ENCODE measurements at places on chromosomes 6 and 20. TPM values are rescaled to one million over a fixed set of nuclear protein-coding genes. Genes with fewer than 3 reads are reported as not detected.
A peak's percentile ranks its signal among the peaks of the same experiment; 100 is the strongest.

- no peak for DNase-seq
These were observed 369.2 kb upstream of the CDH4 start for GRCh38 chr20:60882836-60883235.

- DNase-seq = no peak
These were observed 25.3 kb upstream of the CD83 start for GRCh38 chr6:14092316-14092715.

- DNase-seq = no peak
These were observed 13.5 kb upstream of the PNRC1 start for GRCh38 chr6:89066940-89067646.

- no peak for DNase-seq
These were observed 34.6 kb downstream of the FKBP1C start for GRCh38 chr6:63245909-63246308.

DNA sequence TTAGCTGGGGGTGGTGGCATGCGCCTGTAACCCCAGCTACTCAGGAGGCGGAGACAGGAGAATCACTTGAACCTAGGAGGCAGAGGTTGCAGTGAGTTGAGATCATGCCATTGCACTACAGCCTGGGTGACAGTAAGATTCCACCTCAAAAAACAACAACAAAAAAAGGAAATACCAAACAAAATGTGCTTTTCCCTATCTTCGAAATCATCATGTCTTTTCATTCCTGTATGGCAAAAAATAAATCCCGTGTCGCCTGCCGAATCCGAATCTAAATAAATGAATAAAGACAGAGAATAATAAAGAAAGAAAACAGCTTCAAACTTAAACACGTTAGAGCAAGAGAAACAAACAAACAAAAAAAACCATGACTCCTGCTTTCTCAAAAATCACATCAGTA is 11.8 kb downstream of the B4GALT5 start:
- no peak for DNase-seq

- DNase-seq = no peak
These were observed 137.1 kb downstream of the ELOVL4 start for GRCh38 chr6:79810185-79810705.

- no peak for DNase-seq
These were observed 54.1 kb upstream of the SASH1 start for GRCh38 chr6:148288541-148288940.

DNA sequence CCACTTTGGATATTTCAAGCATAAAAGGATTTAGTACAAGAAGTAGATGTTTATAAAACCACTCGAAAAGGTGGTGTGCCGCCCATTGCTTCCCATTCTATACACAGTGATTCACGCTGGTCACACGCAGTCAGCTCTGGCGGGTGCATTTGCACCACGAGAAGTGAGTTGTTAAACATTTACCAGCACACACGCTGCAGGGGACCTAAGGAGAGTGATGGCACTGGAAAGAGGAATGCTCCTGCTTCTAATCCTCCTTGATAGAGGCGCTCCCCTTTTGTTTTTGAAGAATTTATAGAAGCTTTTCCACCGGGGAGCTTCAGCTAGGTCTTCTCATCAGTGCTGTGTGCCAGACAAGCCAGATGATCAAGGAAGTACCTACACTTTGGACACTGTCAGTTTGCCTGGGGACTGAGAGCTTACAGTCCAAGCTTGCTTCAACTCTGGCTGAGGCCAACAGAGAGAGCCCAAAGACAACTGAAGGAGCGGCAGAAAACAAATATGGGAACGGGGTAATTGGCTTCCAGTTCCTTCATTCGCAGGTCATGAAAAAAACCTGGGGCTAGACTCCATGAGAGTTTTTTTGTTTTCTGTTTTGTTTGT is 31.2 kb downstream of the MUC22 start:
- no peak for DNase-seq

DNA sequence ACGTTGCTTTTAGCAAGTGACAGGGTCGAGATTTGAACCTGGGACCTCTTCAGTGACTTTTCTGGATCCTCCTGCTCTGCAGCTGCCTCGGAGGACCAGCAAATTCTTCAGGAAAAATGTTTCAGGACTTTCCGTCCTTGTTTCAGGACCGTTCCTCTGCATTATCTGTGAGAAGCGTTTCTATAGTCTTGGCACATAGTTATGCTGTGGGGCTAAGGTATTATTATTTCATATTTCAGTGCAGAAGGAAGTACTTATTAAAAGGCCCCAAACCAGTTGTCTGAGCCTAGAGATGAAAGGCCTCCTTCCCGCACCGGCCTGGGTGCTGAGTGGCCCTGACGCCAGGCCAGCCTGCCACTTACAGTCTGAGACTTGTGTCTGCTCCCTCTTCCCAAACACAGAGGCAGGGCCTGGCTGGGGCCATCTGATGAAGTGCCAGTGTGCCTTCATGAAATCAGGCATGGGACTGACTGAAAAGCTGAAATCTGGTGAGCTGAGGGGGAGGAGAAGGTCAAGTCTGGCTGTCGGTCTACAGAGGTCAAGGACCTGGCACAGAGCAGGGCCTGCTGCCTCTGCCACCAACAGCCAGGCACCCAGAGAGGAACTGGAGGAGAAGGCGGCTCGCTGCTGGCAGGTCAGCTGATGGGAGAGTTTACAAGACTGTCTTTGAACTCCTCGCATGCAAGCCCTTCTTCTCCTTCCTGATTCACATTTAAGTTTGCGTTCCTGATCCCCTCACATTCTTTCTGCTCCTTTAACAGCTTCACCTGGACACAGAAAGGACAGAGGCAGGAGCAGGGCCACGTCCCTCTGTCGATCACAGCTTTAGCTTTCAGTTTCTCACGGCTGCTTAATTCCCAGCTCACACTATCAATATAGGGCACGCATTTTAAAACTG is 8.9 kb upstream of the QKI start:
- peak; percentile 18 for DNase-seq

DNA sequence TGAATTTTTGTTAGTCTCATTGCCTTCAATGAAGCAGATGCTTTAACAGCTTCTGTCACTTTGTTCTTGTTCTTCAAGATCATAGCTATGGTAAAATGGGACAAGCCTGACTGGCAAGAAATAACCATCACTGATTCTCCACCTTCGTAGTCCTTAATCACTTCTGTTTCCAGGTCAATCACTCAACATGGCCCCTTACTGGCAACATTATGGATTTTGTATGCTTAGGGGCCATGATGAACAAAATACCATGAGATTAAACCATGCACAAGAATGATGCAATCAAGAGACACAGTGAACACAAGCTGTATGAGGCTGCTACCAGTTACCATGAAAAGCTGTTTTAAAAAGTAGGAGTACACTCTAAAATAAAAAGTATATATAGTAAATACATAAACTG is 32.8 kb downstream of the ADNP start:
- DNase-seq = no peak

DNA sequence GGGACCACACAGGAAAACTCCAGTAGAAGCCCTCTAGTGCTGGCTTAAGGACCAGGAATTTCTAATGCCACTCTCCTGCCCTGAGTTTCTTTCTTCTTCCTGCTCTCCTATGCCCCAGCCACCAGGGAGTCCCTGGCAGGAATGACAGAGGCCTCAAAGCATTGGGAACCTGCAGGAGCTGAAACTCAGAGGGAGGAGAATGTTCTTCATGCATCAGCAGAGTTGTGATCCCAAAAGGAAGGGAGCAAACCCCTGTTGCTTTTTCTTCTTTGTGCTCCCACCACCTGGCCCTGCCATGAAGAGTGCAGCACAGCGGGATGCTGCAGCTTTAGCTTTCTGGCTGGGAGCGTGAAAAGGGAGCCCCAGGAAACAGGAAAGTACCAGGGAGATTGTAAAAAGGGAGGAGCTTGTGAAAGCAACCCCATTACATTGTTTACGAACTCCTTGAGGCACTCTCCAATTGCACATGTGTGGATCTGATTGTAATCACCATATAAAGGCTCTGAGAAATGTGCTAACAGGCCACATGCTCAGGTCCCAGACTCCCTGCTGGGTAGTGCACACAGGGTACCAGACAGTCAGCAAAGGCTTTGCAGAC is 34.7 kb upstream of the FKBP1A start:
- DNase-seq = no peak

DNA sequence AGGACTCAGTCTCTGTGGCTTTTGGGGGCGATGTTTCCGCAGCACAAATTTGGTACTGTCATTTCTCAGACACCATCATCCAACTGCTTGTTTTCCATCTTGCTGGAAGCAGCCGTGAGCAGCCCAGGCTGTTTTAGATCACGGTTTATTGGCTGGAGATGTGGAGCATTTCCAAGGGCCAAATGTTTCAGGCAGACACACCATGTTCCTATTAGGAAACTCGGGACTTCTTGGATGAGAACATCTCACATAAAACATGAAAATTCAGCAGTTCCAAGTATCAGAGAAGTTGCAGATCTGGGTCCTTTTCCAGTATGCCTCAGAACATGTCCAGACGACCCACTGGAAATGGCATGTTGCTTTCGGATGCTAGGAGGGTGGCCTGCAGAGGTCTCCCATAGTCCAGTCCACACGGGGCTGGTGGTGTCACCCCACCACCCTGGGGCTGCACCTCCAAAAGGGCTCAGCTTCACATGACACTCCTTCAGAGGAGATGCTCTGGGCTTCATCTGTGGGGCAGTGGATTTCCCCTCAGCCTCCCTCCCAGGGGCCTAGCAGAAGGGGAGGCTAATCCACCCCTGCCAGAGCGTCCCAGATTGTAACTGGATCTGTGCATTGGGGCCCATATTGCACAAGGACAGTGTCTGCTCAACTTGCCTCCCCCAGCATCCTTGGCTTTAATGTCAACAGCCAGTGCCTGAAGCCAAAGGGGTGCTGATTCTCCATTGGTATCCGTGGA is 176.3 kb downstream of the SCP2D1 start:
- DNase-seq = no peak

- DNase-seq = no peak
These were observed 24.4 kb downstream of the PTPN1 start for GRCh38 chr20:50534567-50534966.

DNA sequence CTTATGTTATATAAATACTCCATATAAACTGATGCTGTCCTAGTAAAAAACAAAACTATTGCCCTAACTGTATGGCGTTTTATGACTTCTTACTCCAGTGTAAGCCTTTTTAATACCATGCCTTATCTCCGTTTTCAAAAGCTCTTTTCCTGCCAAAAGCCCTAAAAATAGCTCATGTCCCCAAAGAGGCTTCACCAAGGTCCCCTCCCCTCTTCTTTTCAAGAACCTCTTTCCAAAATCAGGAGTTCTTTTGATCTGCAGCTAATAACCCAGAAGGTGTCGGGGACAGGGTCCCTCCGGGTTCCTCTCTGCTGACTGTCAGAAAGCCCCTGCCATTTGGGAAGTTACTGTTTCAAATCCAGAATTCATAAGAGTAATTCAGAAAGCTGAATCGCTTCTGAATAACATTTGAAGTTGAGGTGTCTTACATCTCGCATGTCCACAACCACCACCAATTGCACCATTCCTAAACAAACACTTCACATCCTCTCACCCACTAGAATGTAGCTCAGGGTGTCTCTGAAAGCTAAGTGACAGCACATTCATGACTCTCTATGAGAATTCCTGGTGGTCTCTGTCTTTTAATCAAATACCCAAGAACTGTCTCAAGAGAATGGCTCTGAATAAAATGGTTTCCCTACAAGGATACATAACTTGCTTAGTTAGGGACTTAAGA is 13.3 kb downstream of the TASP1 start:
- DNase-seq = no peak

DNA sequence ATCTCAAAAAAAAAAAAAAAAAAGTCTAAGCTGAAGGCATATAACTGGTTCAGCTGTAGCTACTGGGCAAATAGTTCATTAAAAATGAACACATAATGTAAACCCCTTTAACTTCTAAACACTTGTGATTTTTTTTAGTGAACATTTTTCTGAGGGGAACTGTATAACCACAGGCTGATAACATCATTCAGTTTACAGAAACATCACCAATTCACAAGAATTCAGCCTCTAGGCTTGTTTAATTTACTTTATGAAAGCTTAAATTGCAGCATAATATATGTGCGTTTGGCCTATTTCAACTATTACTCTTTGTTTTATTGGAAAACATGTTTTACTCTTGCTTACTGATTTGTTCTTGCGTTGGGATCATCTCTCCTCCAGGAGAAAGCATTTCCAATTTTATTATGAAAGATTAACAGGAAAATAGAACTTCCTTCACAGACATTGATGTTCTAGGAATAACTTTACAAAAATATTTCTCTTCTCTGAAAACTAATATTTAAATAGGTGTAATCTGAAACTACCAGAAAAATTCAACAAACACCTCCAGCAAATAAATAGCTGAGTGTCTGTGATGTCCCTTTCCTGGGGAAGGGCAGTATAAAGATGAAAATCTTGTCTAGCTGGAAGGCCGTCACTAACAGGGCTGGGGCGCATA is 284.5 kb downstream of the UST start:
- no peak for DNase-seq

GRCh38 chr20:57205606-57206219 is 60.7 kb downstream of the BMP7 start:
- no peak for DNase-seq

DNA sequence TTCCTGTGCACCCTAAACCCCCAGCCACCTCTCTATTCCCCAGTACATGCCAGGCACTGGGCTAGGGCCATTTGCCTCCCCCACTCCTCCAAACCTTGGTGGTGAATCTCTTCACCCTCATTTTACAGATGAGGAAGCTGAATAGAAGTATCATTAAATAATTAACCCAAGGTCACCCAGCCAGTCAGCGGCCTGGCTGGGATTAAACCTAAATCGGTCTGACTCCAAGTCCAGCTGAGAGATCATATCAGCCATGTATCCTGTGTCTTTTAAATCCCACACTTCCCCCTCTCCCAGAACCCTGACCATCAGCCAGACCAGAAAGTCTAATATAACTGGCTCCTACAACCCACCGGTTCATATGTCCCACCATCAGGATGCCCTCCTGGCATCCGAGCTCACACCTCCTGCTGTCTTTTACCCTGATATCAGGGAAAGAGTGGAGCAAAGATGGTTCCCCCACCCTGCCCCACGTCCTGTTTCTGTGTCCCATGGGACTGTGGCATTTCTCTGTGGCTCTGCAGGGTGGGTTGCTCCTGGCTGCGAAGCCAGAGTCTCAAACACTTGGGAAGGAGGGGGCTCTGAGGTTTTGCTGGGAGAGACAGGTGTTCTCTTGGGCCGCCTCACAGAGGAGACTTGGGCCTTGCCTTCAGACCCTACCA is 145.3 kb downstream of the VEGFA start:
- DNase-seq = no peak

DNA sequence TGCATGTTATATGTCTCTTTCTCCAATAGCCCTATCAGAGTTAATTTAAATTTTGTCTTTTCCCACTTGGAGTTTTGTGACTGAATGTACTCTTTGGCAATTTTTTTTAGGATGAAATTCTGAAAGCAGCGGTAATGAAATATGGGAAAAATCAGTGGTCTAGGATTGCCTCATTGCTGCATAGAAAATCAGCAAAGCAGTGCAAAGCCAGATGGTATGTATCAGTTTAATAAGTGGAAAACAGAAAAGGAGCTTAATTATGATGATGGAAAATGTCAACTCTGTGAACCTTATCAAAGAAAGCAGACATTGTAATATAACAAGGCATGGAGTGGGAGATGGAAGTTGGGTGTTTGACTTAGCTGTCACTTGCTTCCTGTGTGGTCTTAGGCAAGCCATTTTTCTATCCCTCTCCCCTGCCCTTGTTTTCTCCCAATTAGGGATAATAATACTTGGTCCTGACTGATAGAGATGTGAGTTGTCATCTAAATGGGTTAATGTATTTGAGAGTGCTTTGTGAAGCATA is 2.7 kb downstream of the CDC5L start:
- DNase-seq = no peak

MYO6 gene
- 0.65 TPM for total RNA-seq

HLA-DRB5 gene
- 29.2 TPM for total RNA-seq

EMILIN3 gene
- not detected for total RNA-seq

KHDC1L gene
- 0.35 TPM for total RNA-seq

LGSN gene
- total RNA-seq = not detected
